ENCODE measurements at places on chromosomes 11 and 22.

GRCh38 chr22:31477329-31477728 is 12.3 kb downstream of the EIF4ENIF1 start:
- DNase-seq: no peak

DNA sequence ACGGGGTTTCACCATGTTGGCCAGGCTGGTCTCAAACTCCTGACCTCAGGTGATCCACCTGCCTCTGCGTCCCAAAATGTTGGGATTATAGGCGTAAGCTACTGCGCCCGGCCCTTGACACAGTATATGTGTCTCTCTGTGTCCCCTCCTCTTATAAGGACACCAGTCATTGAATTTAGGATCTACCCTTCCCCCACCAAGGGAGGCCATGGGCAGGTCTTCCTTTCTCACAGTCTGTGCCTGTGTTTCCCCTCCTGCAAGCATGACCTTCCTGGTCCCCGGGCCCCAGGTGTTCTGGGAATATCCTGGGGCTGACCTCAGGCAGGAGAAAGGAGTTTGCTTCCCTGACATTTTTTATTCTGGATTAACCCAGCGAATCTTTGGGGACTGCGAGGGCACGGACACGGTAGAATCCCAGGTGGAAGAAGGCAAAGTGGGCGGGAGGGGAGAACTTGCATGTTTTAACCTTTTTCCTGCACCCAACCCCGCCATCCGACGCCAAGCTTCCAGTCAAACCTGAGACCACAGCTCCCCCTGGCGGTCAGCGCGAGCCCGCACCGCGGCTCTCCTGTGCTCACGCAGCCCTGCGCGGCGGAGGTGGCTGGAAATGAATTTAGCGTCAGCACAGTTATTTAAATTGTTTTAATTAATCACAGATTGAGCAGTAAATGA is 42.1 kb upstream of the ISX start:
- peak; percentile 11 for DNase-seq

GRCh38 chr11:33103836-33104235 is 57.4 kb downstream of the CSTF3 start:
- DNase-seq: no peak

GRCh38 chr22:47872761-47873535 is 1110.5 kb downstream of the TBC1D22A start:
- no peak for DNase-seq

- no peak for DNase-seq
Measured at GRCh38 chr11:68660066-68660810, 24.1 kb upstream of the GAL start.

DNA sequence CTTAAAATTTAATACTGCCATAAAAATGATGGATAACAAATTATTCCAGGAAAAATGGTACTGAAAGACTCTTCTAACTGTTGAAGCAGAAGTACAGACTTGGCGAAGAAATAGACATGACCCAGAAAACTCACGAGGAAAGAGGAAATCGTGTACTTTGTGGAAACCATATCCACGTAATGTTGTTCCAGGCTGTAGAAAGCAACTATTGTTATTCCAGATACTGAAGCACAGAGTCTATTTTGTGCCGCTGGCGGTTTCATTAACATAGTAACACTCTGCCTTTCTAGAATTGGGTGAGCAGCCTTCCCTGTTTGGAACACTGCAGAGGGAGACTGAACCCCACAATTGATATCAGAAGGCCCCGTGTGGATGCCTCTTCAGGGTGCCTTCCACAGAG is 310.6 kb downstream of the TBC1D22A start:
- no peak for DNase-seq

GRCh38 chr22:27108425-27109114 is 451.2 kb downstream of the MIAT start:
- no peak for DNase-seq

GRCh38 chr22:29353286-29353685 is 35.1 kb downstream of the AP1B1 start:
- DNase-seq: no peak

GRCh38 chr22:38964989-38965388 is 7.6 kb downstream of the APOBEC3A start:
- DNase-seq: no peak

- DNase-seq: no peak
Measured at GRCh38 chr11:112172362-112172994, 2.8 kb upstream of the BCO2 start.

DNA sequence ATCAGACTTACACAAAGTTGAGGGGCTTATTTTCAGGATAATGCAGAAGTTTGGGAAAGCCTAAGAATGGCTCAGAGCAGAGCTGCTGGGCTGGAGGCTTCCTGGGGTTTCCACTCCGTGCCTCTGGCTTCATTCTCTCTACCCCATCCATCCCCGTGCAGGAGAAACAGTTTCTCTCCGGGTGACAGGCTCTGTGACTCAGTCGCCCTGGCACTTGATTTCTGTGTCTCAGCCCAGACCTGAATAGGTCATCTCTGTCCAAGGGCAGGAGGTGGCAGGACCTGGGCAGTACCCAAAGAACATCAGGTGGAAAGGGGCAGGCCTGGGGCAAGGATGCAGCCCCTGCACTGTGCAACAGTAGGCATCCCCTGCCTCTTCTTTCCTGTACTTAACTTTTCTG is 38.4 kb upstream of the RTL6 start:
- no peak for DNase-seq

DNA sequence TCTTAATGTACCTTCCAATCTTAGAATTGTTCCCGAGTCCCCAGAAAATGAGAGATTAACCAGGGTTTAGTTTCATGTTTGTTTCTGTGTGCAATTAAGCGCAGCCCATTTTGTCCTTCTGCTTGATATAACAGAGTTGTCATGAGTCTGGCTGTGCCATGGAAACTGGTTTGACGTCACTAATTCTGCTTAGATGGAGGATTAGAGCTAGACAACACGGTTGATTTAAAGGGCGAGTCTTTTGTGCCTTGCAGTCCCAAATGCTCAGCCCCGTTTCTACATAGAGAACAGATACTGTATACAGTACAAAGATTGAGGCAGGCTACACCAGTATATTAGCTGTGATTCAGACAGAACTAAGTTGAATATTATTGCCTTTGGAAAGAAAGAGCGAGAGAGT is 45.5 kb upstream of the ALKBH3 start:
- DNase-seq: no peak

DNA sequence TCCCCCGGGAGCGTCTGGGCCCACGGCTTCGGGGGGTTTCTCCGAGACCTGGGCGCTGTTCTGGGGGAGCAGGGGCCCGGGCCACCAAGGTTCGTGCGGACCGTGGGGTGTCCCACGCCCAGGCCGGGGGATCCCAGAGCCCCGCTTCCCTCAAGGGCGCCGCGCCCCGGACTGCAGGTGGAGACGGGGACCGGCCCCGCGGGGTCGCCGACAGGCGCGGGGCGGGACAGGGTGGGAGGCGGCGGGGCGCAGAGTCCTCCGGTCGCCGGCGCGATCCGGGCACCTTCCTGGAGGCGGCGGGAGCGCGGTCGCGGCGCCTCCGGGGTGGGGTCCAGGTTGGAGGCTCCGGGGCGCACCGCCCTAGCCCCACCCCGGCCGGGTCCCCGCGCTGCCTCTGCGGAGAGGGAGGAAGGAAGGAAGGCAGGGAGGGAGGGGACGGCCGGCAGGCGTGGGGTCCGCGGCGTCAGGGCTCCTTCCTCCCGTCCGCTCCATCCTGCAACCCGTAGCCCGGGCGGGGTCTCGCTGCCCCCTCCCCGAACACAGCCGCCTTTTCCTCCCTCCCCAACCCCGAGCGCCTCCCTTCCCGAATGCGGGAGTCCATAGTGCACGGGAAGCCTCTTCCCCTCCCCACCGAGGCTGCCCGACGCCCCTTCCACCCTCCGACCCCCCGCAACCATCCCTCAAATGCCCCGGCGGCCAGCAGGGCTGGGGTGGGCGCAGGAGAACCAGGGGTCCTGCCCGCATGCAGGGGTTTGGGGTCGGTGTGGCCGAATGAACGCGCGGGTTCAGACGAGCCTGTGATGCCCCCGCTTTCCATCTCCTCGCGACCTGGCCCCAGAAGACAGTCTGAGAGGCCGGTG is 4.3 kb upstream of the ZBED4 start:
- no peak for DNase-seq

DNA sequence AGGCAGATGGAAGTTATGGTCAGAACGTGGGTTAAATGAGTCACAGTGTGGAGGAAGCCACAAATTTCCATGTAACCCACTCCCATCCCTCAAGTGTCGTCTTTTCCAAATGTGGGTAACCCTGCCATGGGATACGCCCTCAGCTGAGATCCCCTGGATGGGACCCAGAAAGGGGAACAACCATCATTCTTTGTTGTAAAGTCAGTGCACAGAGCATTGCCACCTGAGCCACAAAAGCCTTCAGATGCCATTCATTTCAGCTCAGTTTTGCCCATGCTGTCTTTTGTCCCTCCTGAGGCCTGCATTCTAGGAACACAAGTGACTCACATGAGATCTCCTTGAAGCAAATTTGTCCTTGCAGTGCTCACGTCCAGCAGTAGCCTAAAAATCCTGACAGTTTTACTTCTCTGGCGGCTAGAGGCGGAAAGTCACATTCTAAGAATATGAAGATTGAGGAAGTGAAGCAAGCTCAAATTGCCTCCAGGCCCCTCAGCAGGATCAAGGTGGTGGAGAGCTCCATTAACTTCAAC is 30.6 kb downstream of the MMP13 start:
- DNase-seq: no peak
